ENCODE measurements at places on chromosomes 12 and 14.
A peak's percentile ranks its signal among the peaks of the same experiment; 100 is the strongest.

GRCh38 chr14:91333650-91334039, 84.0 kb downstream of the CCDC88C start:
- DNase-seq = no peak

DNA sequence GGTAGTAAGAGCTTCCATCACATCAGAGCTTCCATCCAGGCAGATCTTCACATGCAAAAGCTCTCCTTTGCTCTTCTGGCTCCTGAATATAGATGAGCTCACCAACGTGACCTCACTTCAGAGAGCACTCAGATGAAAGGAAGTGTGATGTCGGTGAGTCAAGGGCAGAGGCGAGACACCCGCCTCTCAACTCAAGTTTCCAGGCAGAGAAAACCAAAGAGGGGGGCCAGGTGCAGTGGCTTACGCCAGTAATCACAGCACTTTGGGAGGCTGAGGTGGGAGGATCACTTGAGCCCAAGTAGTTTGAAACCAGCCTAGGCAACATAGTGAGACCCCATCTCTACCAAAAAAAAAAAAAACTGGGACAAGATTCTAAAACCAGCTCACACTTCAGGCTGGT, 126.9 kb downstream of the DUSP6 start:
- DNase-seq = no peak

DNA sequence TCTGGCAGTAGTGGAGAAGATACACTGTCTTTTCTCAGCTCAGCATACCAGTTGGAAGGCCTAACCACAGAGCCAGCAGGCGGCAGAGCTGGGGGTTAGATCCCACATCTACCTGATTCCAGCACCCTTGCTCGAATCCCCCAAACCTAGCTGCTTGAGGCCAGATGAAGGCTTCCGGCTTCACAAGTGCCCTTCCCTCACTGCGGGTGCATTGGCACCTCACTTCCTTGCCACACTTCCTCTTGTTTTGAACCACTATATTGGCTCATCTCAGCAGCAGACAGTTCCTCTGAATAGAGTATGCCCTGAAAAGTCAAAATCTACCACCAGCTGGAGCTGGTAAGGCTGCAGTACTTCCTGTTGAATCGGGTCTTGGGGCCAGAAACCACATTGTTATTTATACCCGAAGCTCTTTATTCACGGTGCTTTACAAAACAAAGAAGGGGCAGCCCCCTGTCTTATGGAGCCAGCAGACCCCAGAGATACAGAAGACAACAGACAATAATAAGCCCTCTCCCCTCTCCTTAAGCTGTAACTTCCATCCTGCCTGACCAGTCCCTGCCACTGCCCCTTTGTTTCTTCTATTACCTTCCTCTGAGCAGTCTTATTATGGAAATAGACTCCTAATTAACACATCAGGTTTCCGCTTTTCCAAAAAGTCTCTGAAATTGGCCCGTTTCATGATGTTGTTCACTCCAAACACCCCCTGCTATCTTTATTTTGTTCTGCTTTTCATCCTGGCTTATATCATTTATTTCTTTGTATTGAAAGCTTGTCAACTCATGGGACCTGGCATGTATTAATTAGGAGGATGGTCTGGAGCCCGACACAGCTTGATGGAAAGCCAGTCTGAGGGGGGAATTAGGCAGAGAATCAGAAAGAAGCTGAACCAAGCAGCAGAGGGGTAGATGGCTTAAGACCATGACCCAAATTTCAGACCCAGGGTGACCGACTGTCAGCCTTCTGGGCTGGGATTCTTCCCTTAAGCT, 233.5 kb downstream of the EFCAB11 start:
- DNase-seq = no peak

DNA sequence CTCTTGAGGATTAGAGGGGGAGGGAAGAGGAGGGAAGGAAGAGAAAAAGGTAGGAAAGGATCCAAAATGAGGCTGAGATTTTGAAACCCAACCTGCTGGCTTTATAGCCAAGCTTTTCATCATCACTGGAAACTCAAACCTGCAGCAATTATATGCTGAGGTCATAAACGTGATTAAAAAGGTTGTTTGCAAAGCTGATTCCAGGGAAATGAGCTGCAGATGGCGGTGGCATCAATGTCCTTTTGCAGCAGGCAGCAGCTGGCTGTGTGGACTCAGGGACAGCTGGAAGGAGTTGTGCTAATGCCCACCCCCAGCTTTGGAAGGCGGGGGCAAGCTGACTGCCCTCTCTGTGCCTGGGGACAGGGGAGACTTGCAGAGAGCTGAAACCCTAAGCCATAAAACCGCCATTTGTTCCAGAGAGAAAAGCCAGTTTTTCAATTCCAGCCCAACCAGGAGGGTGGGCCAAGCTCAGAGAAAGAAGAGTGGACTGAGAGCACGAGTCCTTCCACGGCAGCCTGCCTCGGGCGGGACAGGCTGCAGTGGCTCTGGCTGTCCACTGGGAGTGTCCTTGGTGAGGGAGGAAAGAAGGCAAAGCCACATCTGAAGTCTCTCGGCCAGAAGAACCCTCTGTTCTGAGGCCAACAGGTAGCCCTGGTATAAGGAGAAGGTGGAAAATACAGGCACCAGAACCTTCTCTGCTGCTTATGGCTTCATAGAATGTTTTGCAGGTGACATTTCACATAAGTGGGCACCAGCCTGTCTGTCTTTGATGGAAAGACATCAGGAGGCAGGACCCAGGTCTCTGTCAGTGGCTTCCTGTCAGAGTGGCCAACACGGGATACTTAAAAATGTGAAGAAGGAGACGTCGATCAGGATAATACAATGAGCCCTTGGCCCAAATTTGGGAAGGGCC, 90.7 kb downstream of the SINHCAF start:
- no peak for DNase-seq

DNA sequence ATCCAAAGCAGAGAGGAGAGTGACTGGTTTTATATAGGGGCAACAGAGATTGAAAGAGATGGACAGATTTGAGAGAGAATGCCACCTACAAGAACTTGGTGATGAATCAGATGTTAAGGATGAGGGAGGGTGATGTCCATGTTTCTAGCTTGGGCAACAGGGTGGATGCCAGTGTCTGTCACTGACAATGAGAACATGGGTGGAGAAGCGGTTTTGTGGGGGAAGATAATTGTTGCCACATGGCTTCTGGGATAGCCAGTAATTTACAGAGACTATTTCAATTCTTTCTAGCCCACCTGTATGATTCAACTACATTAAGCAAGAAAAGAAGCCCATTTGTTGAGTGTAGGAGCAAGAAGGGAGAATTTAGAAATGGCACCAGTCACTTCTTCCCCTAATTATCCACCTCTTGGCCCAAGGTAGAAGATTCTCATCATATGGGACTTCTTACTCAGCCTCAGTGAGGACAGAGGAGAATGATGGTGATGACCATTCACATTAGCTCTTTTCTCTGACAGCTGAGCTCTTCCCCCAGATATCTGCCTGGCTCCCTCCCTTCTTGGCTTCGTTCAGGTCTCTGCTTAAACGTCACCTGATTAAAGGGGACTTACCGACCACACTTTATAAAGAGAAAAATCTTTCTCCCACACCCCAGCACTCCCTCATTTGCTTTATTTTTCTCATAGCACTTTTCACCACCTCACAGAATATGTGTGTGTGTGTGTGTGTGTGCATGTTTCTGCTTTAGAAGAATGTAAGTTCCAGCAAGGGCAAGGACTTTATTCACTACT, 117.8 kb downstream of the DUSP6 start:
- no peak for DNase-seq

DNA sequence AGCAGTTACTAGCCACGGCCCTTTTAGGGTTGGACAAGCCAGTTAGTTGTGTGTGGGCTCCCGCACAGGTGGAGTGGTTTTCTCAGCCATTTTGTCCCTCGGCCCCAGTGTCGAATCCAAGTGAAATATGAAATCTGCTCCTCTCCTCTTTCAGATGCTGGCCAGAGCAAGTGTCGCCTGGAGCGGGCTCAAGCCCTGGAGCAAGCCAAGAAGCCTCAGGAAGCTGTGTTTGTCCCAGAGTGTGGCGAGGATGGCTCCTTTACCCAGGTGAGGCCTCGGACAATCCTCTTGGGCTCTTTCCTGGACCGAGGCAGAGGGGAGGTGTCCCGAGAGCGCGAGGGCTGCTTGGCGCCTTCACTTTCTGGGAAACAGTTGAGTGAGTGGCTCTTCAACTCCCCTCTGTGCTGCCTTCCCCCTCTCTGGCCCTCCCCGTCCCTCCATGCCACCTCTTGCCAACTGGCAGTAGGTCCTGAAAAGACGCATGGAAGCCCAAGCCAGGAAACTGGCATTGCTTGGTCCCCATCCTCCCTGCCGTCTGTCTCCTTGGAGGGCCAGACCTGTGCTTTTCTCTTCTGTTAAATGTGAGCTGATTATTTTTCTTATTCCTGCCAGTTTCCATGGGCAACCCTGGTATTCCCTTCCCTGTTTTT, 74.2 kb downstream of the SMOC1 start:
- DNase-seq = no peak

DNA sequence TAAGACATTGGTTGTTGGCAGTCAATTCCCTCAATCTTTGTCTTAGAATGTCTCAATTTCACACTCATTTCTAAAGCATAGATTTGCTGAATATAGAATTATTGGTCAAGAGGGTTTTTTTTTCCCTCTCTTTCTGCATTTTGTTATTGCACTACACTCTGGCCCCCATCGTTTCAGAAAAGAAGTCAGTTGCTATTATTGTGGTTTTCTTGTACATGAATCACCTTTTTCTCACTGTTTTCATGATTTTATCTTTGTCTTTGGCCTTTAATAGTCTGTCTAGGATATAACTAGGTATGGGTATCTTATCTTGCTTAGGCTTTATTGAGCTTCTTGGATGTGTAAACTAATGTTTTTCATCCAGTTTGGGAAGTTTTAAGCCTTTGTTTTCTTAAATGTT, 194.3 kb upstream of the DAAM1 start:
- no peak for DNase-seq

DNA sequence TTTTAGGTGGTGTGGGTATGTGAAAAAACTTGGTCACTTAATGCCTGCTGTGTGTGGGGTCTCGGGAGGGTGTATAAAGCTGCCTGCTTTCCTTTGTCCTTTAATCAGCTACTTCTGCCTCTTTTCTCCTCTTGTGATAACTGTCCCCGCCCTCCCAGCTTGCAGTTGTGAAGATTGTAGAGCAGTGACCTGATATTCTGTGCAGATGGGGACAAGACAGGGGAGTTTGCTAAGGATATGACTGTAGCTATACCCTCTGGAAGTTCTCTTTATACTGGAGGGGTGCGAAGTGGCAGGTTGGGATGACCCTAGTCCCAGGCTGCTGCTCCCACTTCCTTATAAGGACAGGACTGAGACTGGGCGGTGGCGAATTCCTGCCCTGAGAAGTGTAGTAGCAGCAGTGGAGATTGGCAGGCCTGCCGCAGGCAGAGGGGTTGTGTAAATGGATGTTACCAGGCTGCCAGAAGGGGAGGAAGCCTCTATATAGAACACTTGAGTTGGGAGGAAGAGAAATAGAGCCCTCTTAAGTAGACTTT, 835 bp downstream of the MYL6 start:
- no peak for DNase-seq

DNA sequence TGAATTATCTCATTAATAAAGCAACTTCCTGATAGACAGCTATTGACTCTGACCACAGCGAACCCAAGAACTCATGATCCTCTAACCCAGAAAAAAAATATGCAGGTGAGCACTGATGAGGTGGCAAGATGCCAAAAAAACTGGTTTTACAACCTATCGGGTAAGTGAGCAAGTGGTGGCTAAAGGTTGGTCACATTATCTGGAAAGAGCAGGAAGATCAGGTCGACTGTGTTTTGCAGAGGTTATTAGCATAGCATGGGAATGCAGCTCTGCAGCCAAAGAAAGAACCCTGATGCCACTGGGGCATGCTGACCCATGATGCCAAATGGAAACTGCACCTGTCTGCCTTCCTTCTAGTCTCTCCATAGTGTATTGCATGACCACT, 23.5 kb downstream of the BHLHE41 start:
- no peak for DNase-seq

DNA sequence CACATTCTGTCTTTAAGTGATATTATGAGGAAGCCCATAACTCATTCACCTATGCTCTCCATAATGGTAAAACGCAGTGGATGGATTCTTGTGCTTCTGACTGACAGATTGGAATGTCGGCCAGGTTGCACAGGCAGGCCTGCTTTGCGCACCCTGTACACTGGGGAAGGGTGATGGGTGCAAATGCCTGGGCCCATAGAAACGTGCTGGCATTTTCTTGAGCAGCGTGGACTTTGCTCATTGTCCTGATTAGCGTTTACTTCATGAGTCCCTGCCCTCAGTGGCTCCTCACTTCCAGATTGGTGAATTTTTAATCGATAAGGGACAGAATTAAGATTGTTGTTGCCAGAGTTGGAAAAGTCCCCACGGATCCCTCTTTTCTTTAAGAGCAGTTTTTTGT, 80.9 kb upstream of the TRAF3 start:
- DNase-seq = no peak

DNA sequence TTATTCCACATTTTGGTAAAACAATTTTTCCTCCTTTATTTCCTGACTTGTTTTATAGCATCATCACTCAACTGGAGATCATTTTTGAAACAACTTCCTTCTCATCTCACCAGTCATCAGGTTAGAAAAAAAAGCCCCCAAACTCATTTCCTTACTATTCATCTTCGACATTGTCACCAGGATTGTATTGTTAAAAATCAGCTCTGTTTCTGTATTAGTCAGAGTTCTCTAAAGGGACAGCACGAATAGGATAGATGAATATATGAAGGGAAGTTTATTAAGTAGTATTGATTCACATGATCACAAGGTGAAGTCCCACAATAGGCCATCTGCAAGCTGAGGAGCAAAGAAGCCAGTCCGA, 392.6 kb downstream of the FUT8 start:
- no peak for DNase-seq

DNA sequence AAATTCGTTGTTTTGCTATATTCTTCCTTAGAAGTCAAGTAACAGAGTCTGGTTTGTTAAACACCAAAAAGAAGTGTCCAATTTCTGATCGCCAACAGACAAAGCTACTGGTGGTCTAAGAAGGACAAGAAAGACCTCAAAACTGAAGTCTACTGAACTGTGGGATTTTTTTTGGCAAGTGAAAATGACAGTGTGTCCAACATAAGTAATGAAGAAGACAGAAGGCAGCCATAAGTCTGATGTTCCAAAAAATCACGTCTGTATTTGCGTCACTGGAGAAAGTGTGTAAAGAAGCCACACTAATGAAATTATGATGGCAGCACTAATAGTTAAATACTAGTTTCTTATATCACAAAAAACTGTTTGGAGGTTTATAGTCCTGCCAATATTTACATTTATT, 32.6 kb downstream of the WASHC3 start:
- DNase-seq = no peak

DNA sequence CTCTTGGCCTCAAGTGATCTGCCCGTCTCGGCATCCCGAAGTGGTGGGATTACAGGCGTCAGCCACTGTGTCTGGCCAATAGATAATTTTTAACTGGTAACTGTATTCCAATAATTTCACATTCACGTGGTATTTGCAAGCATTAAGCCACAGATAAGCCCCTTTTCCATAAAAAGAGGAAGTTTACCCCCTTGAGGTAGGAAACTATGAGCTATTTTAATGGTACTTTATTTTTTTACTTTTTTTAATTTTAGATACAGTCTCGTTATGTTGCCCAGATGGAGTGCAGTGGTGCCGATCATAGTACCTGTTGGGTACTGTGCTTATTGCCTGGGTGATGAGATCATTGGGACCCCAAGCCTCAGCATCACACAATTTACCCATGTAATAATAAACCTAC, 42.9 kb upstream of the AP4S1 start:
- DNase-seq = no peak

- DNase-seq = no peak
Measured at GRCh38 chr14:43410631-43411030, 1096.5 kb downstream of the FSCB start.

- peak; percentile 71 for DNase-seq
Measured at GRCh38 chr12:127083008-127083949, 1183.7 kb upstream of the TMEM132C start.
